ENCODE measurements at places on chromosomes 11 and 22.

- no peak for DNase-seq
Observed at GRCh38 chr11:107769189-107769588, 57.3 kb upstream of the SLN start.

GRCh38 chr22:26565181-26565580, 24.8 kb downstream of the TPST2 start:
- DNase-seq, result no peak

DNA sequence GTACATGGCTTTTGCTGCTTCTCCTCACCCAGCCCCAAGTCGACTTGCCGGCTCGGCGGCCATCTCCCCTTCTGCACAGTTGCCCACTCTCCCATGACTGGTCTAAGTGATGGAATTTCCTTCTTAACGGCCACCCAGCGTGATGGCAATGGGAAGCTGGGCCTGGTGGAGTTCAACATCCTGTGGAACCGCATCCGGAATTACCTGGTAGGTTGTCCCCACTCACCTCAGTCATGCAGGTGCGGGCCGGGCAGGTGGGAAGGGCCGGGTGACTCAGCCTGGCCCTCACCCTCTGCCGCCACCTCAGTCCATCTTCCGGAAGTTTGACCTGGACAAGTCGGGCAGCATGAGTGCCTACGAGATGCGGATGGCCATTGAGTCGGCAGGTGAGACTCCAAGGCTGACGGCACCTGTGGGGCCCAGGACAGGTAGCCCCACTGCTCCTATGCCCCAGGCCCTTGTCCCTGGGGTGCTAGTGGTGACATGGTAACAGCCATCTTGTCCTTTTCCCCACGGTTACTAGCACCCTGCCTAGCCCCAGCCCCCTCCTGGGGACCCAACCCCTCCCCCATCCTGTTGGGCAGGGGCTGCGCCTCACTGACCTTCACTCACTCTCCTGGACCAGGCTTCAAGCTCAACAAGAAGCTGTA, 28.1 kb downstream of the CAPN1 start:
- no peak for DNase-seq

DNA sequence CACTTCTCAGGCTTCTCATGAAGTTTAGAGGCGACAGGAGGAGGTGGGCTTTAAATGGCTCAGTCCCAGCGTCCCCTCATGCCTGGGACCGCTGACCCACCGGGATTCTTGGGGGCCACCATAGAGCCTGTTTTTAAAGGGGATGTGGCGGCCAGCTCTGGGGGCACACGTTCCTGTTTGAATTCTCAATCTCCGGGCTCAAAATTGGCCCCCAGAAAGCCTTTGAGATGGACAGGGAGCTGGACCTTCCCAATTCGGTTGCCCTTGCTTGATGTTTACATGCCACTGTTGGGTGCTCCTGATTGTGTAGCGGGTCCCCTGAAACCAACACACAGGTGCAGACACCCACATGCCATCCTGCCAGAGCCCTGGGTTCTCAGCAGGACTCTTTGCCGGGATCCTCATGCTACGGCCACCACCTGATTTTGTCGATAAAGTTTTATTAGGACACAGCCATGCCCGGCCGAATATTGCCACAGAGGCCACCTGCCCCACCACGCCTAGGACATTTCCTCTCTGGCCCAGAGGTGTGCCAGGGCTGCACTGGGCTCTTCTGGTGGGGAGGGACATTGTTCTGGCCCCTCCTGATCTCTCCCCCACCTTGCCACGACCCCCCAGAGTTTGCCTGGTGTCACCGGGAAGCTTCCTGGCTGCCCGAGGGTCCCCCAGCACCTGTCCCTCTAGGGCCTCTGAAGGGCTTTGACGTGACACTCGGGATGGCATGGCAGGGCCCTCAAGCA, 71.6 kb downstream of the KCNQ1 start:
- DNase-seq, result no peak

DNA sequence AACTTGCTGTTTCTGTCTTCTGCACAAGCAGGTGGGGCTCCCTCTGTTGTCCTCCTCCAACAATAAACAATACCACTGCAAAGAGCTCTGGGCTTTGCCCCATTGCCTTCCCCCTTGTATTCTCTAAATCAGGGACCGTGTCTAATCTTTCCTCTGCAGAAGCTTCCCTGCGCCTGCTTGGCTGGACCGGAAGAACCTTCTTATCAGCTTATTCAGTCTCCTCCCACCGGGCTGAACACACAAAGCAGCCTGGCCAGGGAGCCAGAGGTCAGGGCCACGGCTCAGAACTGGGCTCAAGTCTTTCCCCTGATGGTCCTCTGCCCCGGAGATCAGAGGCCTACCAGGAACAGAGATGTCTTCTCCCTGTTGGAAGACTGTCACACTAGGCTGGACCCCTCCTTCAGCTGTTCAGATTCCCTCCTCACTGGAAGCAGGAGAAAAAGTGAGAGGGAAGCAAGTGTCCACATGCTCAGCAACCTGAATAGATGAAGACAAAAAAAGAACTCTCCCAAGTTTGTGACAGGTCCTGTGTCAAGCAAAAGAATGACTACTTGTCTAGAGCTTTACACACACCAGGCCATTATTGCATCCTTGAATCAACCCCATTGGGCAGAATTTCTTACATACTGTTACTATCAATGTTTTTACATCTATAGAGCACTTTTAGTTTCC, 63.7 kb downstream of the RAB30 start:
- no peak for DNase-seq

- peak; percentile 51 for DNase-seq
Observed at GRCh38 chr22:25172153-25172552, 27.5 kb upstream of the CRYBB3 start.

- no peak for DNase-seq
Observed at GRCh38 chr11:9826390-9826789, 162.5 kb downstream of the SWAP70 start.

DNA sequence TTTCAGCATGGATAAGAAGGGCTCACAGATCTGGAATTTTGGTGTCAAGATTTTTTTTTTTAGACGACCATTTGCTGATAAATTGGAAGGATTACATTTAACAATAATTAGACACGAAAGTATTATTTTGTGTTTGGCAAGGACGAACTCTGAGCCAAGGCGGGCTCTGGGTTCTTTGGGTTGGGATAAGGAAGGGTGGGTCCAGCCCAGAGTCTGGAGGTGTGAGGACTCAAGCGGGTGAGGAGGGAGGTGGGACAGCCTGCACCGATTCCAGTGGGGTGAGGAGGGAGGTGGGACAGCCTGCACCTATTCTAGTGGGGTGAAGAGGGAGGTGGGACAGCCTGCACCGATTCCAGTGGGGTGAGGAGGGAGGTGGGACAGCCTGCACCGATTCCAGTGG, 4.1 kb downstream of the B3GAT1 start:
- DNase-seq, result no peak

DNA sequence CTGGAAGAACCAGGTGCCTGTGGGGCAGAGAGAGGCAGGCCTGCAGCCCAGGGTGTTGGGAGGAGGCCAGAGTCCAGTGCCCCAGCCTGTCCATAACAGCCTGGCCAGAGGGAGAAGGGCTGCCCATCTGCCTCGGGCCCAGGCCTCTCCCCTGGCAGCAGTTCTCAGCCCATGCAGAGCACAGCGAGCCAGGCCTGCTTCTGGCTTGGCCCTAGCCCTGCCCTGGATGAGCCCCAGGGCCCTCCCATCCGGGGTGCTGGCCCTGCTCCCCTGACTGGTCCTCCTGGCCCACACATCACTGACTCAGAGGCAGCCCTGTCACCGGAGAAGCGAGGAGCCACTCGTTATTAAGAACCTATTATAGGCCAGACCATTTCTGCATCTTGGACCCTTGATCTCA, 19.7 kb upstream of the MYRF start:
- DNase-seq, result no peak

DNA sequence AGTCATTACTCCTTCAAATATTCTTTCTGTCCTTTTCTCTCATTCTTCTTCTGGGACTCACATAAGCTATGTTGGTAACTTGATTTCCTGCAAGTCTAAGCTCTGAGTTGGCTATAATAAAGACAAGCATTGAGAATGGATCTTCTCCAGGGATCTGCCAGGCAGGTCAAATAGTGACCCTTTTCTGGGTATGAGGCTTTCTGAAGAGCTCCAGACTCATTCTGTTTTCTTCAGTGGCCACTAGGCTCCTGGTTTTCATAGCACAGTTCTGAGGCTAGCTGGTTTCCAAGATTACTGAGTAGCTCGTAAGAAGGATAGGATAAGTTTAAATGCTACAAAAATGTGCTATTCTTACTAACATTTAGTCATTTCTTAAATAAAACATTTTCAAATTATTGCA, 38.3 kb downstream of the TMPRSS5 start:
- no peak for DNase-seq

DNA sequence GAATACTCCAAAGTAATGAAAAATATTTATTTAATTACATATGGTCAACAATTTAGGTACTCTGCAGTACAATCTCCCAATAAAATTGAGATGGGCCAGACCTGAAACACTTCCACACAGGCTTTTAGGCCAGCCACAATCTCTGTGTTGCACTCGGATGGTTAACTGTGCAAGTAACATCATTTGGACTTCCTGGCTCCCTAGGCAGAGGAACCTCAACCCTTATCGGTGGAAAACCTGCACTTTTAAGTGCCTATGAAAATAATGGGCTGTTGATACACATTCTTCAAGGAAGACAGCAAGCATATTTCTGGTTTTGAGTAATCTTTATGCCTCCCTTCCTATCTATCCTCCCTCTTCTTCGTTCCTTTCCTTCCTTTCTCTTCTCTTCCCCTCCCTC, 343.1 kb downstream of the SOX6 start:
- DNase-seq, result no peak

DNA sequence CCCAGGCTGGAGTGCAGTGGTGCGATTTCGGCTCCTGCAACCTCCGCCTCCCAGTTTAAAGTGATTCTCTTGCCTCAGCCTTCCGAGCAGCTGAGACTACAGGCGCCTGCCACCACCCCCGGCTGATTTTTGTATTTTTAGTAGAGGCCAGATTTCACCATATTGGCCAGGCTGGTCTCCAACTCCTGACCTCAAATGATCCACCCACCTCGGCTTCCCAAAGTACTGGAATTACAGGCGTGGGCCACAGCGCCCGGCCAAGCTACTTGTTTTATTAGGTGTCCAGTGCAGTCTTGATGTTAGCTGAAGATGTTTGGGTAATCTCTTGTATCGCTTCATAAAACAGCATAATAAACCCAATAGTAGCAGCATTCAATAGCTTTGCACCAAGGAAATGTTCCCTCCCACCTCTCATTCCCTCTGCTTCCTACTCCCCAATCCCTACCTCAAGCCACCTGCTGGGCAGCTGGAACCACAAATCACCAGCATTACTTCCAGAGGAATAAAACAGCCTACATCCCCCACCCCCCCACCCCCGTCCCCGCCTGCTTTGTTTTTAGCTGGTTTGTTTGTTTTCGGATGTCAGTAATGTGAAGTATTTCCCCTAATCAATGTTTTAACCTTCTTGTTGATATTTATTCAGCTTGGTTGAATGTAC, 11.0 kb upstream of the GRIK4 start:
- no peak for DNase-seq

DNA sequence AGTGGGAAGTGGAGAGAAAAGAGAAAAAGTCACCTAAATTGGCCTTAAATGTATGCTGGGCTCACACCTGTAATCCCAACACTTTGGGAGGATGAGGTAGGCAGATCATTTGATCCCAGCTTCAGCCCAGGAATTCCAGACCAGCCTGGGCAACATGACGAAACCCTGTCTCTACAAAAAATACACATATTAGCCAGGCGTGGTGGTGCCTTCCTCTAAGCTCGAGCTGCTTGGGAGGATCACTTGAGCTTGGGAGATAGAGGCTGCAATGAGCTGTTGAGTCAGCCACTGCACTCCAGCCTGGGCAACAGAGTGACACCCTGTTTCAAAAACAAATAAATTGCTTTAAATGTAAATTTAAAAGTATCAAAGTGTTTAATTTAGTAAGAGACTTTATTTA, 3.9 kb downstream of the CBL start:
- DNase-seq, result no peak

- no peak for DNase-seq
Observed at GRCh38 chr11:41246399-41246745, 213.1 kb downstream of the LRRC4C start.

GRCh38 chr11:75275581-75275980, 35.0 kb downstream of the TPBGL start:
- peak; percentile 62 for DNase-seq

DNA sequence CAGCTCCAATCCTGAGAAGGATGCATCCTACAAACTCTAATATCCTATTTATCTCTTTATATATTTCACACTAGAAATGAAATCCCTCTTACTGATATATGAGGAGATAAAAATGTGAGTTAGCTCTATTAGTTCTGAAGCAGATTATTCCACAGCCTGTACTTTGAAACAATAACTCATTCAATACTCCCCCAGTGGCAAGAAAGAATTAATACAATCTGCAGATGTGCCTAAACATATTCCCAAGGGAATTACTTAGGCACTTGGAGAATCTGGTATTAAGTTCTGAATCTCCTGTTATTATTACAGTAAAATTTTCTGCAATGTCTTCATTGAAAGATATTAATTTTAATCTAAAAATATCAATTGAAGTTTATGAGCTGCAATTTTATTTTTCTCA, 59.4 kb downstream of the DDI1 start:
- DNase-seq, result no peak

GRCh38 chr11:13338019-13338426, 60.4 kb downstream of the BMAL1 start:
- DNase-seq, result no peak

DNA sequence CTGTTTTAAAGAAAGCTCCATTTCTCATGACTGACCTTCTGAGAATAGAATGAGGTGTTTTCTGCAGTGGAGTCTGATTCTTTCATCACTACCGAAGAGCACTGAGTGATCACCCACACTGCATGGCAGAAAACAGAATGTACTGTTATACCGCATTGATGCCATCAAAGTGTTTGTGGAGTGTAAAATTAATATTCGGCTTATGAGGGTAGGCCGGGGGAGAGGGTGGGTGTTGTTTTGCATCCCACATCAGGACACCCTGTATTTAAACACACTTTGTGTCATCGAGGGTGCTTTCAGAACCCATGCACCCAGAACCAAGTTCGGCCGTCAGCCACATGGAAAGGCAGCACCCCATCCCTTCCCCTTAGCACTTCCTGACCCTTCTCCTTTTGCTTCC, 41.3 kb upstream of the ETS1 start:
- DNase-seq, result no peak

- no peak for DNase-seq
Observed at GRCh38 chr11:101617735-101618332, 34.0 kb upstream of the TRPC6 start.

DNA sequence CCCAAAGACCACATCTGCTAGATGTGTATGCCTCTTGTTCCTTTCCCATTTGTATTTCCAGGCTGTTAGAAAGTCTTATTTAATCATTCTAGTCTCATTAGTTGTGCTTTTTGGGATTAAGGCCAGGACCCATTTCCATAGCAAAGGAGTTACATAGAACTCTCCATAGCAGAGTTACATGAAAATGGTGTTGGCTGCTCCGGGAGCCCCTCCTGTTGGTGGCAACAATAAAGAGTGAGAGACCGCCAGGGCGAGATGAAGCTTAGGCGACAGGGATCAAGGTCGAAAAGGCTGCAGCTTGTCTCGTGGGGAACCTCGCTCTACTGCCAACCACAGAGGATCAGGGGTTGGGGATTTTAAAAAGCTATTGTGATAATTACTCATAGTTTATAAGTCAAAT, 58.3 kb downstream of the GRIK4 start:
- DNase-seq, result no peak

DNA sequence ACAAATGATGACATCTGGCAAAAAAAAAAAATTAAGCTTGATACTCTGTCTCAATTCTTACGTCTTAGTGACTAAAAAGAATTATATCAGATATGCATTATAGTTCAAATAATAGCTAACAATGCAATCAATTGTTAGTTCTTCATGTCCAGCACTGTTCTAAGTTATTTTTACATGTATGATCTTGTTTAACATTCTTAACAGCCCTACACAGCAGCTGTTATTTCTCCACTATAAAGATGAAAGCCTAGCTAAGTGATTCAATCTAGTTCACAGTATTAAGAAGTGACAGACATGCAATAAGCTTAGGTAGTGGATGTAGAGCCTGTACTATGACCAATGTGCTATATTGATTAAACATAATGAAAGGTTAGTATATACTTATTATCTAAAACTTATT, 4.1 kb downstream of the ZNF214 start:
- DNase-seq, result no peak
